Activated CD8-positive, alpha-beta T cell treated with anti-CD3 and anti-CD28 coated beads for 36 hours (primary cell): ENCODE measurements at places on chromosomes 5 and 9. TPM values are rescaled to one million over a fixed set of nuclear protein-coding genes. Genes with fewer than 3 reads are reported as not detected.

- no peak for DNase-seq
These were observed 187.3 kb upstream of the NMUR2 start for GRCh38 chr5:152592416-152592815.

GRCh38 chr5:160327818-160328217 lies 15.5 kb upstream of the CCNJL start:
- DNase-seq: no peak

DNA sequence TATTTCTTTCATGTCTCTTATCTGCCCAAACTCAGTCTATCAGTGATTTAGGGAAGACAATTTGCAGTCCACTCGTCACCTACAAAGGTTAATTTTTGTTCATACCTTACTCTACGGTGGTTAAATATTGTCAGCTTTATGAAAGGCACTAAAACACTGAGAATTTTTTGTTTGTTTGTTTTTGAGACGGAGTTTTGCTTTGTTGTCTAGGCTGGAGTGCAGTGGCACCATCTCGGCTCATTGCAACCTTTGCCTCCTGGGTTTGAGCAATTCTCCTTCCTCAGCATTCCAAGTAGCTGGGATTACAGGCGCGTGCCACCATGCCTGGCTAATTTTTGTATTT lies 26.4 kb upstream of the TXN start:
- no peak for DNase-seq

- DNase-seq: no peak
These were observed 1850.9 kb upstream of the NUDT12 start for GRCh38 chr5:105413406-105413990.

DNA sequence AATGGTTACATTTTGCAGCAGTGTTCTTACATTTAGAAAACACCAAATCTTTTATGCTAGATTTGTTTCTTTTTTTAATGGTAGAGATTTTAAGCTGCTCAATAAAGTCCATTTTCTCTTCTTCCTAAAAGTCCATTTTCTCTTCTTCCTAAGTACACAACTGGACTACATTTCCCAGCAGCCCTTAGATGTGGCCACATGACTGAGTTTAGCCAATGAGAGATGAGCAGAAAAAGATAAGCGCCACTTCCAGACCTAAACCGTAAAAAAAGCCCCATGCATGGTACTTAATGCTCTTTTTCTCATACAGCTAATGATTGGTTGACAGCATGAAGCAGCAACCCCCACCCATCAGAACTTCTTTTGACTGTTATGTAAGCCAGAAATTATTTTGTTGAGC lies 206.7 kb downstream of the FAM114A2 start:
- DNase-seq: no peak

DNA sequence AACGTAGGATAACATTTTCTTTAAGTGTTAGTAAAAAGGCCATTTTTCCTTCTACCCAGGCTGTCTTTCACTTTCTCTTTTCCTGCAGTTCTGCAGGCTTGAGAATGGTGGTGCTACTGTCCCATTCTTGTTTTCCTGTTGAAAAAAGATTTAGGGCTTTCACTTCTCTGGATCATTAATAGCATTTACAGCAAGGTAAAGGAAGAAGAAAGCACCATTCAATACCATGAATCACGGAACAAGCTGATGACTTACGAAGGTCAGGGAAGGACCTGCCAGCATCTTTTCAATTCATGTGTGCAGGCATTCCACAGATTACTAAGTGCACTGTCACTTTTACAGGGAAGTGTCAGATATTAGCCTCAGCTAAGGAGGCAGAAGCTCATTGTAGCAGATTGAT lies 292.8 kb downstream of the YTHDC2 start:
- no peak for DNase-seq

DNA sequence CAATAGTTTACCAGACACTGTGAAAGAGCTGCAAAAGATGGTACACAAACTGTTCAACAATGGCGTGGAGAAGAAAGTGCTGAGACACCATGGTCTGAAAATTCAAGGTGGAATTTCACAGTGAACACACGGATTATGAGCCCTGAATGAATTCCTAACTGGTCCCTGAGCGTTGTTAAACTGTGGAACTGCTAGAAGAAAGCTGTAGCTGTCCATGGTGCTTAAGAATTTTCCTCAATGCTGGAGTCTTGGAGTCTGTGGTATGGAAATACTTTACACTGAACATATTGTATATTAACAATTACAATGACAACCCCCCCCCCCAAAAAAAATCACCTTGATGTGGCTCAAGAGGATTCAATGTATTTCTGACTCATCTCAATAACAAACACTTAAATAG lies 68.5 kb downstream of the SLC24A2 start:
- no peak for DNase-seq

- DNase-seq: no peak
These were observed 21.6 kb downstream of the RNF145 start for GRCh38 chr5:159187719-159188118.

DNA sequence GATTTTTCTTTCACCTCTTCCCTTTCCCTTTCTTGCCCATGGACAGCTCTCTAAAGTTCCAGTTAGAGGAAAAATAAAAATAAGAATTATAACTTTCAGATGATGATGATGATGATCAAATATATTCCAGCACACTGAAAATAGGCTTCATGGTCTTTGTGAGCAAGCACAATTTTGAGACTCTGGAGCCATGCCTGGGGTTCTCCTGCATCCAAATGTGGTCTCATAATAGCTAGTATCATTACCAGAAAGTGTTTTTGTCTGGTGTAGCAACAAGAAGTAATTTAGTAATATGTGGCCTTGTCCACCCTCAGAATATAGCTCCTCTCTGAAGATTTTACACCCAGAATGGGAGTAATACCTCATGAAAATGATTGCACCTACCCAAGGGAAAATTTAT lies 150.4 kb downstream of the SNCAIP start:
- no peak for DNase-seq

GRCh38 chr5:93583768-93584595 lies 960 bp downstream of the NR2F1 start:
- no peak for DNase-seq

DNA sequence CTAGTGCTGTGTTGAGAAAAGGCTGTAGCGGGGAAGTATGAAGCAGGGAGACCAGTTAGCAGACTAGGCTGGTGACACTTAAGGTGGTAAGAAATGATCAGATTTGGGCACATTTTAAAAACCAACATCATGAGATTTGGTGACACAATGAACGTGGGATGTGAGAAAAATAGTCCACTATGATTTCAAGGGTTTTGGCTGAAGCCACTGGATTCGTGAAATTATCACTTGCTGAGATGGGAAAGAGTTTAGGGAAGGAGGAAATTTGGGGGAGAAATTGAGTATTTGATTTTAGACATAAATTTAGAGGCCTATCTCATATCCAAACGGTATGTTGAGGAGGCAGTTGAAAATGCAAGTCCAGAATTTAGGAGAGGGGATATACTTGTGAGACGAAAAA lies 23.1 kb downstream of the SKP2 start:
- DNase-seq: no peak

DNA sequence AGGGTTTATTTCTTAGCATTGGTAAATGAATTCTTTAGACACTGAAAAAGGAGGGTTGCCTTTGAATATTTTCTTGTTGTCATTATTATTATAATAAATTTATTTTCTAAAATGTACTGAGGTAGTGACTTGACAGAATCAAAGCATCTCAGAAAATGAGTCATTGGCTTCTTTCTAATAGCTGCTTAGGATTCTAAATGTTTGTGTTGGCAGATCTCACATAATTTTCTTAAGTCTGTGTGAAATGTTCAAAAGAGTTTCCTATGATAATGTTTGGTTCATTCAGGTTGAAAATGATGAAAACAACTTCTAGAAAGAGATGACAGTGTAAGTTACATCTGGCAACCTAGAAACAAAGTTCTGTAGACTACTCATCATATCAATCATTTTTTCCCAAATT lies 69.7 kb downstream of the SH3GL2 start:
- no peak for DNase-seq

DNA sequence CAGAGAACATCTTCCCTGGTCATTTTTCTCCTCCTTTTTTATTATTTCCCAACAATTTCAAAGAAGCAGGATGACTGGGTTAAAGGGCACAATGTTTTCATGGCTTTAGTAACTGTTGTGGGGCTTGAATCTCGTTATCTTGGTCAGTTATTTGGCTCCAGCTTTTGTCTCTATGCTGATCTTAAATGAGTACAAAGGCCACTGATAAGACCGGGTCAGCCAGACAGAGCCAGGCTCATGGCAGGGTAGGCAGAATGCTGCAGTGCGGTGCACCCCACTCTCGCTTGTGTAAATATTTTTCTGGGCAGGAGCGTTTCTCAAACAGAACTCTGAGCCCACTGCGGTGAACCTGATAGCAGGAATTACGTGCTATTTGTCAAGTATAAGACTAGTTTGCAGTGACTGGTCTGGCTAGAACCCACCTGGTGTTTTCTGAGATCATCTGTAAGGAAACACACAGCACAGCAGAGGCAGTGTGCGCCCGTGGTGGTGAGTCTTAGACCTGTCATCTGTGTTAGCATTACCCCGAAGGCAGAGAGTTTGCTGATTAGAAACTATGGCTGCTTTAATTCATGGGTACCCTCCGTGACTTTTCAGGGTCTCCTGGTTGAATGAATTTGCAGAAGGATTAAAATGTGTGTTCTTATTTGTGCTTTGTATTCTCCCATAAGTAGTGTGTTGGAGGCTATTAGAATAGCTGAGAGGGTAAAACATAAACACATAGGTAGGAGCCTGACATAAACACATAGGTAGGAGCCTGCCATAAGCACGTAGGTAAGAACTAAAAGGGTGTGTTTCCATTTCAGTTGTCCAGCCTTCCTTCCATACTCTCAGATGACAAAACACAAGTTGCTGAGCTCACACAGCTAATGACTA lies 158.6 kb upstream of the DMRT1 start:
- no peak for DNase-seq

DNA sequence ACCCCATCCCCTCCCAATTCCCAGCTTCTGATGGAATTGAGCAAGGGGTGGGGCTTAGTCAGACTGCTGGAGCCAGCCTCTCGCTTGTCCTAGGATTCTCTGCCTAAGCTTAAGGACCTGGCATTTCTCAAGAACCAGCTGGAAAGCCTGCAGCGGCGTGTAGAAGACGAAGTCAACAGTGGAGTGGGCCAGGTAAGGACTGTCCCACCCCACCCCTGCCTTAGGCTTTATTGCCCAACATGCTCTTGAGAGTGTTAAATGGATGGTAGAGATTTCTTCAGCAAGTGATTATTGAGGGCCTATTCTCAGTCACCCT lies 1.1 kb downstream of the SLC35A4 start:
- no peak for DNase-seq

GRCh38 chr5:18699681-18700080 lies 1065.4 kb downstream of the TAF11L14 start:
- no peak for DNase-seq

DNA sequence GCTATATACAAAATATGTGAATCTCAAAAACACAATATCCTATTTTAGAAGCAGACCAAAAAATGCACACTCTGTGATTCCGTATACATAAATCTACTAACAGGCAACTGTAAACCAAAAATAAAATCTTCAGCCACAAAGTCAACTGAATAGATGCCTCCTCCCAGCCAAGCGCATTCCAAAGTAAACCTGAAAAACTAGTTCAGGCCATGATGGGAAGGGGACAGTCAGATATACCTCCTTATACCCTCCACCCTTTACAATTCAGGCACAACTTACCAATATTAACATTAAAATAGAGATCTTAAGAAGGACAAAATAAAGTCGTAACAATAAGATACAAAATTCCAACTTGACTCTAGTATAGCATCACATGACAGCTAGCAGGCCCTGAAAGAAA lies 1604.5 kb upstream of the NUDT12 start:
- no peak for DNase-seq

DNA sequence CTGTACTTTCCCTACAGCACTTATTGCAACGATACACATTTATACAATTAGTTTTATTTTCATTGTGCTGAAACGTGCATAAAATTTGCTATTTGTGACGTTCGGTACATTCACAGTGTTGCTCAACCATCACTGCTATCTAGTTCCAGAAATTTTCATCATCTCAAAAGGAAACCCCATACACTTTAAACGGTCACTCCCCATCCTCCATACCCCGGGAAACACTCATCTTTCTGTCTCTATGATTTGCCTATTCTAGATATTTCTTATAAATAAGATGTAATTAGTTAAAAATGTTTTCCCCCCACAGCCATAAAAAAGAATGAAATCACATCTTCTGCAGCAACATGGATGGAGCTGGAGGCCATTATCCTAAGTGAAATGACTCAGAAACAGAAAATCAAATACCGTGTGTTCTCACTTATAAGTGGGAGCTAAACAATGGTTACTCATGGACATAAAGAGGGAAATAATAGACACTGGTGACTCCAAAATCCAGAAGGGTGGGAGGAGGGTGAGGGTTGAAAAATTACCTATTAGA lies 40.2 kb upstream of the TEX48 start:
- no peak for DNase-seq

- peak; percentile 36 for DNase-seq
These were observed 23.9 kb downstream of the GTF3C4 start for GRCh38 chr9:132694144-132694543.

DNA sequence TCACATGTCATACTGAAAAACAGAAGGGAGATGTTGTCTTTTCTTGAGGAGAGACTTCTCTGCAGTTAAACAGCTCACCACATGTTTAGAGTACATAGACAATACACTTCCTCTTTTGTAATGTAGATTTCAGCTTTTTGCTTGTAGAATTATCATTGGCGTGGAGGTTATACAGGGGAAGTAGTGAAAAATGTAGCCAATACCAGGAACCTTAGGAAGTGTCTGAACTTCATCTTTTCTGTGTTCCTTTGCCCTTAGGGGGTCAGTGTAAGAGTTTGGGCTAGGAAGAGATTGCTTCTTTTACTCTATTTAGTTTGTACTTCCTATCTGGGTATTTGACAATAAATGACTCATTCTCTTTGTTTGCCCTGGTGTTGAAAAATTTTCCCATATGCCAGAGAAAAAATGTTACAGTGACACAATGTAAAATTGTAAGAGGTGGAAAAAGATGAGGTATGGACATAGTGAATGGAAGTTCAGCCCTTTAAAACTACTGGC lies 21.0 kb upstream of the CDKN2B start:
- DNase-seq: no peak

GRCh38 chr5:159211729-159212174 lies 2.4 kb upstream of the RNF145 start:
- peak; percentile 14 for DNase-seq

DNA sequence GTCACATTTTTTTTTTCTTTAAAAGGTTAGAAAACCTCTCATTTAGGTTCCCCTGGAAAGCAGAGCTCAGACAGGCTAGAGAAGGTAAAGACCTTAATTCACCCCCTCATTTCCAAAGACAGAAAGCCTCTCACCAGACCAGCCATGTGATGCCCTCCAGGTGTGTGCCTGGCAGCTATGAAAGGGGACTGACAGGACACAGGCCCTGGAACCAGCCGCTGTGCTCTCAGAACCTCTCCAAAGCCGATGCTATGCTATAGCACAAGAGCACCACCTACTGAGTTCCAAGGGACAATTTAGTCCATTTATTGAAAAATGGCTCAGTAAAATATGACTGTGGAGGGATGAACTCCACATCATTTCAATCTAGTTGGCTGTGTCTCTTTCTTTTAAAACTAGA lies 48.8 kb downstream of the FANCC start:
- peak; percentile 10 for DNase-seq

PCDHGA5 gene
- total RNA-seq: not detected

RAB3C gene
- not detected for total RNA-seq

PCDHGB5 gene
- not detected for total RNA-seq

PKD2L2 gene
- total RNA-seq: not detected

C5orf46 gene
- not detected for total RNA-seq

VCAN gene
- not detected for total RNA-seq
